ENCODE measurements at places on chromosomes 2 and 18. TPM values are rescaled to one million over a fixed set of nuclear protein-coding genes. Genes with fewer than 3 reads are reported as not detected.

CASP8 gene
- total RNA-seq: 129 TPM

L3MBTL4 gene
- 3.0 TPM for total RNA-seq

STAT4 gene
- 163 TPM for total RNA-seq

CROCC2 gene
- total RNA-seq: not detected

PLEK gene
- 474 TPM for total RNA-seq

Data from mononuclear cell (primary cell).